Fibroblast of mammary gland (primary cell): ENCODE measurements at places on chromosomes 6 and 20.

- DNase-seq = peak; percentile 90
Observed at GRCh38 chr6:12064131-12064530, 52.0 kb downstream of the HIVEP1 start.

- no peak for DNase-seq
Observed at GRCh38 chr6:93562582-93562981, 143.2 kb upstream of the EPHA7 start.

GRCh38 chr6:160963651-160964050 lies 27.9 kb upstream of the MAP3K4 start:
- no peak for DNase-seq

DNA sequence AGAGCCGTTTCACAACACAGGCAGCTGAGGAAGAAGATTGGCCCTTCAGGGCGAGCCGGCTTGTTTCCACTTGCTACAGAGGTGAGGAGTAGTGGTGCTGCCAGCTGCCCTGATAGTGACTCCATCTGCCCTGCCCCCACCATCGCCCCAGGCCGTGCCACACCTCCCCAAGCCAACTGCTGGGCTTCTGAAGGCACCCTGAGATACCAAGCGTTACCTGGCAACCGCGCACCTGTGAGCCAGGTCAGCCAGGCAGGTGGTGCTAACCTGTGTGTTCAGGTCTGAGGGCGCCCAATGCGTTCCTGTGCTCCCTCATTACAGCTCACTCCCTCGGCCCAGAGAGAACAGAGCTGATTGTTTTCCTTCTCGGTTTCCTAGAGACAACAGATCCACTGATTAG lies 299.1 kb upstream of the ID4 start:
- DNase-seq = no peak

GRCh38 chr6:52263709-52264540 lies 19.6 kb upstream of the IL17F start:
- peak; percentile 72 for DNase-seq

DNA sequence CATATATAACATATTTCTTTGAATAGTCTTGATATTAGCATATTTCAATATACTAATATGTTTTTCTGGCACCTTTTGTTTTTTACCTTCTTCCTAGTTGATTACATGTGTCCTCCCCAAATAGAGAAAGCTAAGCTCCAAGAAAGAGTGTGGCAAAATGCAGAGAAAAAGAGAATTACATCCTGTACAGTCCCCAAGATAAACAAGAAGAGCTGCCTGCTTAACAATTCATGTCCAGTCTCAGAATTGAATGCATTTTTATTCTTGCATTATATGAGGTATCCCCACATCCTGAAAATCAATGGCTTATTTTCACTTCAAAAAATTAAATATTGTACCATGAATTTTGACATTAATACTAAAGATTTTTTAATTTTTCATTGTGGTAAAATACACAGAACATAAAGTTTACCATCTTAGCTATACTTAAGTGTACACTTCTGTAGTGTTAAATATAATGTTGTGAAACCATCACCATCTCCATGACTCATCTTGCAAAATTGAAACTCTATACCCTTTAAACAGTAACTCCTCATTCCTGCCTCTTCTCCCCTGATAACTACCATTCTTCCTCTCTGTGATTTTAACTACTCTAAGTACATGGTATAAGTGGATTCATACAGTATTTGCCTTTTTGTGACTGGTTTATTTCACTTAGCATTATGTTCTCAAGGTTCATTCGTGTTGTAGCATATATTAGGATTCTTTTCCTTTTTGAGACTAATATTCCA lies 490.3 kb downstream of the COL12A1 start:
- DNase-seq = peak; percentile 62

DNA sequence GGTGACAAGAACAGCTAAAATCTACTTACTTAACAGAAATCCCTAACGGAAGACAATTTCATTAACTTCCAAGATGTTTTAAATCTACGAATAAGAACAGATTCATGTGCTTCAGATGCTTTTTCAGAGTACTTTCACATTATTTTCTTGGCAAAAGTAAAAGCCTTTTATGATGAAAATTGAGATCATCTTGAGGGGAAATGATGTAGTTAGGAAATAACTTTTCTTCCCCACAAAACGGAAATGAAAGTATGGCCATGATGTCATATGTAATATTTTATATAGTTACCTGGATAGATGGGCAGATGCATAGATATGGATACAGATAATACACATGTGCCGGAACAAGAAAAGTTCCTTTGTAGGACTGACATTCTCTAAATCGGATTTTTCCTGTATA lies 32.8 kb downstream of the SASH1 start:
- DNase-seq = no peak

GRCh38 chr6:167736486-167737204 lies 90.1 kb upstream of the AFDN start:
- DNase-seq = no peak

GRCh38 chr20:47362361-47363219 lies 6.1 kb upstream of the ZMYND8 start:
- DNase-seq = no peak

DNA sequence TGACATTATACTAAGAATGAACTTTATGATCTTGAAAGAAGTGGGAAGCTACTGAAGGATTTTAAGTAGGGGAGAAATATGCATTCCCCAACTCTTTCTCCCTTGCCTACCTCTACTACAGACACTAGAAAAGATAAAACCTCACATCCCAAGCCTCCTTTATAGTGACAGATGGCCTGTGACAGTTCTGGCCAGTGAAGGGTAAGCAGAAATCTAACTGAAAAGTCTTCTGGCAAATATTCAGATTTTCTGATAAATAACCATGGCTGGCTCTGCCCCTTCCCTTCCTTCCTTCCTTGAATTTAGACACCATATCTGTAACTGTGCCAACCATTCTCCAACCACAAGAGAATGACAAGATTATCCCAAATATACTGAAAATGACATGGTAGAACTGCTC lies 10.2 kb upstream of the BEND6 start:
- no peak for DNase-seq

- no peak for DNase-seq
Observed at GRCh38 chr6:41332842-41333736, 2.3 kb upstream of the NCR2 start.

DNA sequence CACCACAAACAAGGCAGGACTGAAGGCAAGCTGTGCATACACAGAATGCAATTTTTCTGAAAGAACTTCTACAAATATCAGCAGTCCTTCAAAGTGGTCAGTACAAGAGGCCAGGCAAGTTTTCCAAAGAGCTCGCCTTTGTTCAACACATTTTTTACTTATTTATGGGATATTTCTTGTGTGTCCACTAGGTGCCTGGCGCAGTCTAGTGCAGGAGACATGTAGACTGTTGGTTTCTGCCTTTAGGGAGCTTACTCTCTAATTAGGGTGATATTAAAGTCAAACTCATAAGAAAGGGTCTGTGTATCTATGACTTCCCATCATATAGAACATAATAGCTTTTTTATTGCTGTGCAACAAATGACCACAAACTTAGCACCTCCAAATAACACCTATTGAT lies 21.2 kb upstream of the VEGFA start:
- DNase-seq = no peak

DNA sequence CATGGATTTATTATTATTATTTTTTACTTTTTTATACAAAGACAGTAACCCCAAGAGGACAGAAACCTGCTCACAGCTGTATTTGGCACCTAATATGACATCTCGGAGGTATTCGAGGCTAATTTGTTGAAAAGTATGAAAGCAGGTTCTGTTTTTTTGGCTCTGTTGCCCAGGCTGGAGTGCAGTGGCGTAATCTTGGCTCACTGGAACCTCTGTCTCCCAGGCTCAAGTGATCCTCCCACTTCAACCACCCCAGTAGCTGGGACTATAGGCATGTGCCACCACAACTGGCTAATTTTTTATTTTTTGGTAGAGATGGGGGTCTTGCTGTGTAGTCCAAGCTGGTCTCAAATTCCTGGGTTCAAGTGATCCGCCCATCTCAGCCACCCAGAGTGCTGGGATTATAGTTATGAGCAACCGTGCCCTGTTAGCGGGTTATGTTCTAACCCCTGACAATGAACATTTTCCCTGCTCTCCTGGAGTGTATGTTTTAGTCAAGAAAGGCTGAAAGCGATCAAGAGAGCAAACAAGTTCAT lies 53.7 kb upstream of the ZNF217 start:
- DNase-seq = no peak

DNA sequence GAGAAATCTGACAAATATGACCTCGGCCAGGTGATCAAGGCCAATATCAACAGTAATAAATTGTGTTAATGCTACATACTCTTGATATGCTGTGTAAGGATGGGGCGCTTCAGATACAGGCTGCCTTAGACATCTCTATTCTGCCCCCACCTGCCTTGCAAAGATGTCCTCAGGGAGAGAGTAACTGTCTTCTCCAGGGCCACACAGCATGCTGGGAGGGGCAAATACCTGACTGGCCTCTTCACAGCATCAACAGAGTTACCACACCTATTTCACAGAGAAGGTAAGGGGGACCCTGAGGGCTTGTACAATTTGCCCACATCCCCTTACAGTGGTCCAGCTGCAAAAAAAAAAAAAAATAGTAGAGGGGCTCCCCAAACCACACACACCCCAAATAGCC lies 17.2 kb upstream of the KIAA1755 start:
- no peak for DNase-seq

GRCh38 chr6:83155794-83156193 lies 37.3 kb downstream of the PGM3 start:
- no peak for DNase-seq

GRCh38 chr20:48697845-48698491 lies 129.8 kb downstream of the PREX1 start:
- peak; percentile 47 for DNase-seq

- no peak for DNase-seq
Observed at GRCh38 chr20:17498641-17499040, 32.5 kb downstream of the BFSP1 start.

DNA sequence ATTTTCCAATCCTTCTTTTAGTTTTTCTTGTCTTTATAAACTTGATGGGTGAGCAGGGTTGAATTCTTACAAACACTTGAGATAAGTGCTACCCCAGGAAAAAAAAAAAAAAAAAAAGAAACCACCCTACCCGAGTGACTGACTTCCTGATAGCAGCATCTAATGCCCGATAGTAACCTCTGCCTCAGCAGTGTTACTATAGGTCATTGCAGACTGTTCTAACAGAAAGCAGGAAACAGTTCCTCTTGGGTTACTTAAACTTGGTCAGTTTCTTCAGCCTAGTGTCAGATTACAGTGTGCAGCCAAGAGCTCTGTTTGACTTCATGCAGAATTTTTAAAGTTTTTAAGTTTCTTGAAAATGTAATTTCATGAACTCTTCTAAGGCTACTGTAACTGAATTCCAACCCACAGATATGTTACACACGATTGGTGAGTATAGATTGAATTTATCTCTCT lies 2.1 kb downstream of the MYLIP start:
- peak; percentile 77 for DNase-seq

DNA sequence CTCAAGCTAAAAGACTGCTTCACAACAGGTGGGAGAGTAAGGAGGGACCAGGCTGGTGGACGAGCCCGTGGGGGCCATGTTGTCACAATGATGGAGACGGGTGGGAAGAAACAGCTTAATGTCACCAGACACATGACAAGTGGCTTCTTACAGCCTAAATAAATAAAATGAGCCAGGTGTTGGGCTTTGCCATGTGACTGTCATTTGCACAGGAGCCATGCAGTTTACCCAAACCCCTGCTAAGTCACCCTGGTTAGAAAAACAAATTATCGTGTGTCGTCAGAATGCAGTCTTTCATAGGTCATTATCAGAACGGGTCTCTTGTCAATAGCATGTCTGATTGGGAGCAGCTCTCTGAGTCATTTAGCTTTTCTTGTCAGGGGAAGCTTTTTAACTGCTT lies 18.5 kb downstream of the BTBD3 start:
- no peak for DNase-seq

DNA sequence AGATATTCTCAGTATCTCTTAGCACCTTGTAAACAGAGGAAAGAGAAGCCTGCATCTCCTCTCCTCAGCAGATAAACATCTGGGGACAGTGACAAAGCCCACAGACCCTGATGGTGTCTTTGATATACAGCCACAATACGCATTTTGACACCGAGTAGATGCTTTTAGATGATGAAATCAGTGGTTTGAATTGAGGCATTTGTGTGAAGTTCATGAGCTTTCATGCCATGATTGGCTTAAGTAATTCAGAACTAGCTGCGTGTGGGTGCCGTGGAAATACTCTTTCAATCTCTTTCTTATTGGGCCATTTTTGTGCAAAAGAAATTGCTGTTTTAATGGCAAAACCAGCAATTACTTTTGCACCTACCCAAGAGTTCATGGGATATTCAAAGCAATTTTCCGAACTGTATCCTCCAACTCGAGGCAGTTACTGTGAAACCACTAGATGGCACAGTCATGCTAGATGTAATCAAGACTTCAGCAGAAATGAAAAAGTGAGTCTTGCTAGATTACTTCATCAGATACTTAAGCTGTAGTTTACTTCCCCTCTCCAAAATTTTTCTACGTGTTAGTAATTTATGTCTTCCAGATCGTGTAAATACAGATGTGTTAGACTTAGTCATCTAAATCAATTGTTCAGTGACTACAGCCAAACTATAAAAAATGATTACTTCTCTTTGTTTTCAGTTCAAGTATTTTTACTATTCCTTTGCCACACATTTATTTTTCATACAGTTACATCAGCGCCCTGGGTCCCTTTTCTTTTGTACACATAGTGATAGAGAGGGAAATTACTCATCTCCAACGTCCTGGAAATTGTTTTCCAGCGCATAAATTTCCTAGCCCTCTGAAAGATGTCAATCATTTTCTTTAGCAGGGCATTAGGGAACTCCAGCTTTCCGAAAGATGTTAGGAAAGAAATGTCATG lies 49.4 kb downstream of the IYD start:
- DNase-seq = peak; percentile 82

GRCh38 chr20:62350629-62351422 lies 16.3 kb downstream of the LAMA5 start:
- DNase-seq = no peak

DNA sequence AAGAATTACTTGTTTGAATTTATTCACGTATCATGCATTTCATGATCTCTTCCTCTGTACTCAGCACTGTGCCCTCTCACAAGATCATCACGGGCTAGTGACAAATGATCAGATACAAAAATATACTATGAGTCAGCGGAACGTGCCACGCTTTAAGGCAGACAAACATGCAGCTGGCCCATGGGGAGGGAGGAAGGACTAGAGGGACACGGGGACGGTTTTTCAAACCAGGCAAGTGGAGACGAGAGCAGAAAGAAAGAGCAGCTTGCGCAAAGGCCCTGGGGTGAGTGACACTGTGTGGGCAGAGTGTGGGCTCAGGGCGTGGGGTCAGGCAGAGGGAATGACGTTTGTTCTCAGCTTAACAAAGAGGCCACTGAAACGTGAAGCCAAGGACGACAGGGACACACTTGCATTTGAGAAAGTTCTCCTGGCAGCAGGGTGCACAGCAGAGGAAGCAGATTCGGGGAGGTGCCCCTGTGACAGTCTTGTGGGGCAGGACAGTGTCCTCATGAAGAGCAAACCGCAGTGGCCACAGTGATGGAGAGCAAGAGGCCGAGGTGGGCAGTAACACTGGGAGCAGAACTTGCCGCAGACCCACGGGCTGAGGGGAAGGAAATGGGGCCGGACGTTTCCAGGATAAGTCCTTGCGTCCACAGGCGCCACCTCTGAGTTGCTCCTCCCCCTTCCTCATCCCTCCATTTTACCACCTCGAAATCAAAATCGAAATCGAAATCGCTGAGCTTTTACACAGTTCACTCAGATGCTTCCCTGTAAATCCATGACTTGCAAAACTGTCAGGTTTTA lies 6.9 kb upstream of the RPS6KA2 start:
- peak; percentile 27 for DNase-seq
